ENCODE measurements at places on chromosomes 11 and 22.

DNA sequence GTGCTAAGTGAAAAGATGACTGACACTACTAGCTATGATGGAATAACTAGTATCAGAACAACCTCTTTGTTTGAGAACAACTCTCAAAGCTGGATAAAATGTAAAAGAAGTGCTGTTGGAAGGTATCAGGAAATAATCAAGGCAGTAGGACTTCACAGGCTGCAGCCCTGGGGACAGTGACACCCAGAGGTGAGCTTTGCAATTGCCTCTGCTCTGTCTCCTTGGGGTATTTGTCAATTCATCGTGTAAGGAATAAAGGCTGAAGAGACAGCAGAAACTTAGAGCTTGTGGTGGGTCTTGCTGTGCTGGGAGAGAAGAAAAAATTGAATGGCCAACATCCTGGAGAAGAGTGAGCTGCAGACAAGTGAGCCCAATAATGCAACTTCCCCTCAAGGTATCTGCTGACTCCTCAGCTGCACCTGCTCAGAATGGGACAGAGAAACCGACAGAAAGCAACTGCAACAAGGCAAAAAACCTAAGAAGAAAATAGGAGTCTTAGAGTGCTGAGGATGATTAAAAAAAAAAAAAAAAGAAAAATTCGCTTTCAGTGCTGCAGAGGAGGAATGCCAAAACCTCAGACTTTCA, 141.1 kb downstream of the RCN1 start:
- DNase-seq, result peak; percentile 25

GRCh38 chr11:76685831-76686230, 15.3 kb upstream of the LRRC32 start:
- no peak for DNase-seq

- no peak for DNase-seq
Observed at GRCh38 chr11:31656051-31656450, 146.5 kb downstream of the ELP4 start.

DNA sequence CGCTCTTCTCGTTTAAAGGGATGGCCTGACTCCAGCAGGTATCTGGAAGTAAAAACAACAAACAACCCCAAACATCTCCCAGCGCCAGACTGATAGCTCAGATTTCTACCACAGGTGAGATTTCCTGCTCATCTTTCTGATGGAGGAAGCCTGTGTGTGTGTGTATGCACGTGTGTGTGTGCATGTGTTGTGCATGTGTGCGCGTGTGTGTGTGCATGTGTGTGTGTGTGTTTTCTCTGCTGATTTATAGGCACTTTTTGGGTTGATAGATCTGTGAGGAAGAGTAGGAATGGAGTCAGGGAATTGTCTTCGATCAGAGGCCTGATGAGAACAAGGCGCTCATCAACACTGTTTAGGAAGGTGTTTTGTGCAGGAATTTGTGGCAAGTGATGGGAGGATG, 103.0 kb downstream of the PKNOX2 start:
- no peak for DNase-seq

GRCh38 chr22:35306350-35306967, 6.8 kb downstream of the TOM1 start:
- DNase-seq, result no peak

DNA sequence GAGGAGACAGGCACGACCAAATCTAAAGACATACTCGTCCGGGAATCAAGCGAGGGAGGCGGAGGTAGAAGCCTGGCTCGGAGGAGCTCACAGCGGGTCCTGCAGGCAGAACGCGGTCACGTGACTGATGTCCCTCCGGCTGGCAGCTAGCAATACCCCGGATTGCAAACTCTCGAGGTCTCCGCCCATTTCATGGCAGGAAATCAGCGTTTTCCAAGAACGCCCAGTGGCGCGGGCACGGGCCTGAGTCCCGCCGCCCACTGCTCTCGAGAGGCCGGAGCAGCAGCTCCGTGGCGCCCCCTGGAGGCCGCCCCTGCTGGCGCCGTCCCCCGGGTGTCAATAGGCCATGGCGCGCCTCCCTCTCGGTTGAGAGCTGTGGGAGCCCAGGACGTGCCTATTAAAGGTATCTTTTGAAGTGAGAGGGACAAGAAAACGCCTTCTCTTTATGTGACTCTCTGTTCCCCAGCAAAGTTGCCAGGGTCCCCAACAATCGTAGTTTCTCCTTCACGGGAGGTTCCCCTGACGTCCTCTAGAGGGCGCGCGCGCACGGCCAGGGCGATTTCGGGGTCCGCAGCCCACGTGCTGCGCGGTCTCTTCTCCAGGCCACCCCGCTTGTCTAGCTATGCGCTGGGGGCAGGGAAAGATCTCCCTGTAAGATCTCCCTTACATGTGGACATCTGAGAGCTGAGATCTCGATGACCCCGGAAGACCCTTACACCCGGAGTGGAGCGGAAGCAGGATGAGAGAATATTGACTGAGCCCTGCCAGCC, 37.3 kb upstream of the RBFOX2 start:
- DNase-seq, result peak; percentile 95

DNA sequence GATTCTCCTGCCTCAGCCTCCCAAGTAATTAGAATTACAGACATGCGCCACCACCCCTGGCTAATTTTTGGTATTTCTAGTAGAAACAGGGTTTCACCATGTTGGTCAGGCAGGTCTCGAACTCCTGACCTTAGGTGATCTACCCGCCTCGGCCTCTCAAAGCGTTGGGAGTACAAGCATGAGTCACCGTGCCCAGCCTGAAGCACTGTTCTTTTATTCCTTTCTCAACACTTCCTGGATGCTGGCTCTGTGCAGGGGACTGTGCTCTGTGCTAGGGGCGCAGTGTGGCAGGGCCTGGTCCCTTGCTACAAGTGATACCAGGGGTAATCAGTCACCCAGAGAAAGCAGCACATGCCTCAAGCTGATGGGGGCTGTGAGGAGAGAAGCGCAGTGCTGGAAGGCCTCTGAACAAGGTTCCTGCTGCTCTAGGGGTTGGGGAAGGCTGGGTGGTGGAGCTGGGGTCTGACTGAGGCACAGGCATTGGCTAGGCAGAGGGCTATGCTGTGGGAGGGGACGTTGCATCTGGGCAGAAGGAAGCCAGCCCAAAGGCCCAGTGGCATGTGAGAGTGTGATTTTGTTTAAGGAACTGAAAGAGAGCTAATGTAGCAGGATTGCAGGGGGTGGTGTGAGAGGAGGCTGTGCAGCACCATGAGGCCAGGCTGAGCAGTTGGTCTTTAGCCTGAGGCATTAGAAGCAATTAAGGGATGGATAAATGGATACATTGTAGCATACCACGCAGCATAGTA, 42.5 kb downstream of the CABIN1 start:
- no peak for DNase-seq

DNA sequence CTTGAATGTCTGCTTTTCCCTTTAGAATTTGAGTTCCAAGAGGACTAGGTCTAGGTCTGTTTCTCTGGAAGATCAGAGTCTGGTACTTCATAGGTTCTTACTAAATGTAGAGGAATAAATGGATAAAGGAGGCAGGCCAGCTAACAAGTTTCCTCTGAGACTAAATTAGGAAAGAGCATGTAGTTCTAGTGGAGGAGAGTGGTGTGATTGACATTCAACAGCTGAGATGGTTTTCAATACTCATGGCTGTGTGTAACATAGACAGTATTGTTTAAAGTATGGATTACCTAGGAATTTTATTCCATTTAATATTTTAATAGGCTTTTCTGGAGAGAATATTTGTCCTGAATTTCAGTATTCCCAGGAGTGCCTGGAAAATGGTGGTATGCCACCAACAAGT, 364.7 kb downstream of the METTL15 start:
- DNase-seq, result no peak

DNA sequence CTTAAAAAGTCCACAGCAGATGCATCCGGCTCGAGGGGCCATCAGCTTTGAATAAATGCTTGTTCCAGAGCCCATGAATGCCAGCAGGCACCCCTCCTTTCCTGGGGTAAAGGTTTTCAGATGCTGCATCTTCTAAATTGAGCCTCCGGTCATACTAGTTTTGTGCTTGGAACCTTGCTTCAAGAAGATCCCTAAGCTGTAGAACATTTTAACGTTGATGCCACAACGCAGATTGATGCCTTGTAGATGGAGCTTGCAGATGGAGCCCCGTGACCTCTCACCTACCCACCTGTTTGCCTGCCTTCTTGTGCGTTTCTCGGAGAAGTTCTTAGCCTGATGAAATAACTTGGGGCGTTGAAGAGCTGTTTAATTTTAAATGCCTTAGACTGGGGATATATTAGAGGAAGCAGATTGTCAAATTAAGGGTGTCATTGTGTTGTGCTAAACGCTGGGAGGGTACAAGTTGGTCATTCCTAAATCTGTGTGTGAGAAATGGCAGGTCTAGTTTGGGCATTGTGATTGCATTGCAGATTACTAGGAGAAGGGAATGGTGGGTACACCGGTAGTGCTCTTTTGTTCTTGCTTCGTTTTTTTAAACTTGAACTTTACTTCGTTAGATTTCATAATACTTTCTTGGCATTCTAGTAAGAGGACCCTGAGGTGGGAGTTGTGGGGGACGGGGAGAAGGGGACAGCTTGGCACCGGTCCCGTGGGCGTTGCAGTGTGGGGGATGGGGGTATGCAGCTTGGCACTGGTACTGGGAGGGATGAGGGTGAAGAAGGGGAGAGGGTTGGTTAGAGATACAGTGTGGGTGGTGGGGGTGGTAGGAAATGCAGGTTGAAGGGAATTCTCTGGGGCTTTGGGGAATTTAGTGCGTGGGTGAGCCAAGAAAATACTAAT, 1.9 kb downstream of the NEAT1 start:
- DNase-seq, result no peak

GRCh38 chr22:30611197-30611596, 4.2 kb downstream of the TCN2 start:
- DNase-seq, result no peak

- no peak for DNase-seq
Observed at GRCh38 chr11:116701876-116702275, 70.9 kb downstream of the BUD13 start.

GRCh38 chr22:45632791-45633515, 38.7 kb upstream of the ATXN10 start:
- DNase-seq, result no peak

GRCh38 chr22:42626951-42627625, 12.4 kb upstream of the POLDIP3 start:
- no peak for DNase-seq

GRCh38 chr22:30182350-30182745, 64.2 kb downstream of the LIF start:
- no peak for DNase-seq

GRCh38 chr11:34270711-34271110, 87.1 kb downstream of the ABTB2 start:
- no peak for DNase-seq

DNA sequence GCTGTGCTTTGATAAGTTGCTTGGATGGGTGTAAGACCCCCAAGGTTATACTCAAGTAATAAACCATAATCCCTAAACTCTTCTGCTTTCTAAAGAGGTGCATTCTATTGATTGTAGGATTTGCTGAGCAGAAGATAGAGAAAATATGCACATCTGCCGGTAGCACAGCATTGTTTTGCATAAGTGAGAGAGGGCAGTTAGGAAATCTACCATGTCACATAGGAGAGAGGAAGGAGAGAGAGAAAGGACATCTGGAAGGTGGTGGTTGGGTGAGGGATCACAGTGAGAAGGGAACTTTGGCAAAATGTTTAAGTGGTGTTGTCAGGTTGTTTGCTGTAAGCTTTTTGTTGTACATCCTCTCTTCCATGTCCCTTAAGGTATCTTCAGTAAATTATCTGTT, 73.6 kb upstream of the BDNF start:
- no peak for DNase-seq

DNA sequence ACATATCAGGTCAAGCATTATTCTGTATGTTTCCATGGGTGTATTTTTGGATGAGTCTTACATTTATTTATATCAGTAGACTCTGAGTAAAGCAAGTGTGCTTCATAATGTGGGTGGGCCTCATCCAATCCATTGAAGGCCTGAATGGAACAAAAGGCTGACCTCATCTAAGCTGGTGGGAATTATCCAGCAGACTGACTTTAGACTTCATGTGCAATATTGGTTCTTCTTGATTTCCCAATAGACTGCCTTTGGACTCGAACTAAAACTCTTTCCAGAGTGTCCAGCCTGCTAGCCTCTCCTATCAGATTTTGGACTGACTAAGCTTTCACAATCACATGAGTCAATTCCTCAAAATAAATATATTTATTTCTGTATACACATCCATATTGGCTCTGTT, 116.2 kb downstream of the KIF18A start:
- no peak for DNase-seq

- no peak for DNase-seq
Observed at GRCh38 chr22:20811171-20811570, 37.3 kb downstream of the SERPIND1 start.

DNA sequence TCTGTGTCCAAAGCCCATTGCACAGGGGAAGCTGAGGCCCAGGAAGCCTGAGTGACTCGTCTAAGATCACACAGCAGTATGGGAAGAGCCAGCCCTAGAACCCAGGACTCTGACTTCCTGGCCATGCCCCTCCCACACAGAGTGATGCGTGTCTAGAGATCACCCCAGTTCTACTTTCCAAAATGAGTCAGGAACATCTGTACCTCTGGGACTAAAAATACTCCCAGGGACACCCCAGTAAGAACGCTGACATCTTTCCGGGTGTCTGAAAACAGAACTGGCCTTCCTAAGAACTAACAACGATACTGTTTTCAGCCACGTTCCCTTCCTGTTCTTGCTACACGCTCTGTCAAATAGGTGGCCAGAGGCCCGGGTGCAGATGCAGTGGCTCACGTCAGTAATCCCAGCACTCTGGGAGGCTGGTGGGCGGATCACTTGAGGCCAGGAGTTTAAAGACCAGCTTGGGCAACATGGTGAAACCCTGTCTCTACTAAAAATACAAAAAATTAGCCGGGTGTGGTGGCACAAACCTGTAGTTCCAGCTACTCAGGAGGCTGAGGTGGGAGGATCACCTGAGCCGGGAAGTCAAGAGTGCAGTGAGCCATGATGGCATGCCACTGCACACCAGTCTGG, 21.7 kb upstream of the PDGFB start:
- no peak for DNase-seq

DNA sequence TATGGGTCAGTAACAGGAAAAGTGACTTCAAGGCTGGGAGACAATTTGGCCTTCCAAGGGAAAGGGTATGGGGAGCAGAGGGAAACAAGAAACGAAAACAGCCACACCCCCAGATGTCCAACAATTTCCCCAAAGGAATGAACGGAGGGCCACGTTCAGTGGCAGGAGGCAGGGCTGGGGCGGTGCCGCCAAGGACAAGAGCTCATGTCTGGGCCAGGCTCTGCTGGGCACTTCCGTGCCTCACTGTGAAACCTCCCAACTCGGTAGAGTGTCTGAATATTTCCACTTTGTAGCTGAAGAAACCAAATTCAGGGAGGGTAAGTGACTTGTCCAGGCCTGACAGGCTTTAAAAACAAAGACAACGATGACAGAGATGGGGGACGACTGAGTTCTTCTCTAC, 11.9 kb downstream of the IFT27 start:
- no peak for DNase-seq

DNA sequence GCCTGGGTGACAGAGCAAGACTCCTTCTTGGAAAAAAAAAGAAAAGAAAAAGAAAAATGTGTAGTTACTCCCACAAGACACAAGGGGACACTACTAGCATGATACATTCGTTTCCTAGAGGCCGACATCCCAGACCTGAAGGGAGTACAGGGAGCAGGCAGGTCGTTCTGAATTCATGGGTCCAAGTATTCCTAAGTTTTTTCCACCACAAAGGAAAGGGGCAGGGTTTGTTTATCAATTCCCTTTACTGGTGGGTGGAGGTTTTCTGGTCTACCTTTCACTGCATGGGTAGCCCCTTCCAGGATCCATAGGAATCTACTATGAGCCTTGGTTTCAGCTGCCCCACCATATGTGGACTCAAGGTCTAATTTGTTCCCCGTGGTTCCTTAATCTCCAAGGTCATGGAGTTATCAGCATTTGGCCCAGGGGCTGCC, 11.8 kb downstream of the TIGD3 start:
- DNase-seq, result peak; percentile 87
